Esophagus muscularis mucosa (tissue), 4 donors: ENCODE measurements at places on chromosomes 4 and X. TPM values are rescaled to one million over a fixed set of nuclear protein-coding genes. Genes with fewer than 3 reads are reported as not detected.
A peak's percentile ranks its signal among the peaks of the same experiment; 100 is the strongest.

The LRIT3 gene
- total RNA-seq, result 0.11 TPM

DNA sequence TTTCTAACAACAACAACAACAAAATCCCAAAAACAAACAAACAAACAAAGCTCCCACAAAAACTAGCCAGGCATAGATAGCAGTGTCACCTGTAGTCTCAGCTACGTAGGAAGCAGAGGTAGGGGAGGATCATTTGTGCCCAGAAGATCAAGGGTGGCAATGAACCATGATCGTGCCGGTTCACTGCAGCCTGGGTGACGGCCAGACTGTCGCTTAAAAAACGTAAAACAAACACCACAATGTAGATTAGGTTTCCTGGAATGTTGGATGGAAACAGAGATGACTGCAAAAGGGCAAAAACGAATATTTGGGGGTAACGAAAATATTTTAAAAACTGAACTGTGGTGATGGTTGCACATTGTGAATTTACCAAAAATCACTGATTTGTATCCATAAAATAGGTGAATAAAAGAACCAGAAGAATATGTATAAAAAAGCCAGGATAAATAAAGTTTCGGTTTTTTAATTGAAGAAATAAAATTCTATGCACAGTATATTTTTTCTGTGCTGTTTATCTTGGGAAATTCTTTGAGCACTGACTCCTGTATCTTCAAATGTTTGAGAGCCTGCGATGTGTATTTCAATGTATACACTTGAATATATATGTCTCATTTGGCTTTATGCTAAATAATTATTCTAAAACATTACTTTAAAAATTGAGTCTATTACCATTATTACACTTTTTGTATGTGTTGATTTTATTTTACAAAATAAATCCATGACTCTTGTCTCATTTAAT is 1477.0 kb downstream of the PCDH7 start:
- H3K27me3 ChIP-seq, result no peaks in the 10 kb centered on the region
- no peak overlapping the region for H3K4me3 ChIP-seq
- no peaks in the 10 kb centered on the region for H3K4me1 ChIP-seq
- no peak for DNase-seq

GRCh38 chr4:163540448-163540847 is 46.0 kb downstream of the TMA16 start:
- no peak overlapping the region for H3K4me3 ChIP-seq
- H3K27me3 ChIP-seq, result no peaks in the 10 kb centered on the region
- H3K27ac ChIP-seq, result no peak overlapping the region
- H3K36me3 ChIP-seq, result no peaks in the 10 kb centered on the region
- DNase-seq, result no peak
- H3K4me1 ChIP-seq, result no peaks in the 10 kb centered on the region

The MAGEB17 gene
- total RNA-seq, result 0.83 TPM

The TRIM75 gene
- total RNA-seq, result not detected

DNA sequence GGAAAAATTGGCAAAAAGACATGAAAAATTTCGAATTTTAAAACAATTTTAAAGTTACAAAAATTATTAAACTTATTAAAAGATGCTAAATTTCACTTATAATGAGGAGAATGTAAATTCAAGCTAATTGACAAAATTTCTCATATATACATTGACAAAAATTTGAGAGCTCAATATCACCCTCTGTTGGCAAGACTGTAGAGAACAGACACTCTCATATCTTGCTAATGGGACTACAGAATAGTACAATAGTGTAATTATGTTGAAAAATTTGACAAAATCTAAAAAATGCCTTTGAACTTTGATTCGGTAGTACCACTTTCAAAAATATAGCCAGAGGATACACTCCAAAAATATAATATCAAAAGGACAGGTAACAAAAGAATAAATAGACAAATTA is 29.8 kb downstream of the DCAF8L2 start:
- H3K27ac ChIP-seq, result no peak overlapping the region
- no peaks in the 10 kb centered on the region for H3K4me1 ChIP-seq
- no peaks in the 10 kb centered on the region for H3K27me3 ChIP-seq
- no peak overlapping the region for H3K4me3 ChIP-seq
- no peaks in the 10 kb centered on the region for H3K36me3 ChIP-seq

DNA sequence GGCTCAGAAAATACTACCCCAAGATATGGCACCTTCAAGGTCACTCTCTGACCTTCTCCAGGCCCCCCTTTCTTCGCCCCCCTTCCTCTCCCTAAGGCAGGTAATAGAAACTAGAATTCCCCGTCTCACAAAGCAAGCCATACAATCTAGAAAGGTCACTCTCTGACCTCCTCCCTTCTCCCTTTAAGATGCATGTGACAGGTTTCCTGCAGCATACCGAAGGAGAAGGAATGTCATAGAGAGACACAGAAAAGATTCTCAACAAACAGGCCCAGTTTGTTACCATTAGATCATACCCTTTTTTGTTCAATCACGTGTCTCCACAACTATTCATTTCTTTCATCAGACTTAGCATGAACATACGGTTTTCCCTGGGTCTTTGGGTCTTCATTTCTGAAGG is 51.2 kb upstream of the RBMXL3 start:
- no peak overlapping the region for H3K4me3 ChIP-seq
- no peaks in the 10 kb centered on the region for H3K27me3 ChIP-seq
- no peak overlapping the region for H3K27ac ChIP-seq
- no peak for DNase-seq

- H3K27me3 ChIP-seq, result no peaks in the 10 kb centered on the region
- H3K4me3 ChIP-seq, result no peak overlapping the region
- no peaks in the 10 kb centered on the region for H3K4me1 ChIP-seq
- no peaks in the 10 kb centered on the region for H3K36me3 ChIP-seq
- DNase-seq, result no peak
These were observed 271.8 kb upstream of the ARX start for GRCh38 chrX:25287521-25287920.

DNA sequence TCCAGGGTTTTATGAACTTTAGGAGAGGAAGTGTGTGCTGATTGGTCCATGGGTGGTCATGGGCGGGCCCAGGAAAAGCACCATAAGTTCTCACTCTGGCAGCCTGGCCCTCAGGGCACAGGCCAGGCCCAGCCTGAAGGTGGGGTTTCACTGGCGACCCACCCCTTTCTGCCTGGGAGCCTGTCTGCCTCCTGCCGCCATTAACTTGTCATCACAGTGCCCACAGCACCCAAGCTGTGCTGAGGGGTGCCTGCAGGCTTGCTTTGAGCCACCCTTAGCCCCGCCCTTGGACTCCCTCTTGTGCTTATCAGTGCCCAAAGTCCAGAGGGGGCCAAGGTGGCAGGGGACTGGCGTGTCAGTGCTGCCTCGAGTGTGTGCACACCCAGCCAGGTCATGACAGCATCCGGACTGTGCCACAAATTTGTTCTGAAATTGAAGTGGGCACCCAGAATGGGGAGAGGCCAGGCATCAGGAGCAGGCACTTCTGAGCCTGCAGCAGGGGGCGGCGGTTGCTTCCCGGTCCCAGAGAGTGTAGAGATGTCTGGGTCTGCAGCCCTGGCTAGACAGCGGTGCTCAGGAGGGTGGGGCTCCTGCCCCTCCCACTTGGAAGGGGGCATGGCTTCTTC is 455.6 kb downstream of the TMA16 start:
- H3K4me1 ChIP-seq, result no peaks in the 10 kb centered on the region
- no peak overlapping the region for H3K27ac ChIP-seq
- H3K4me3 ChIP-seq, result no peak overlapping the region
- no peaks in the 10 kb centered on the region for H3K36me3 ChIP-seq

- H3K4me3 ChIP-seq, result no peak overlapping the region
- H3K36me3 ChIP-seq, result no peaks in the 10 kb centered on the region
- H3K27ac ChIP-seq, result peak overlapping the region; percentile 69
- no peak for DNase-seq
These were observed 421.4 kb upstream of the DIPK2B start for GRCh38 chrX:45622042-45622423.

GRCh38 chr4:126939401-126939800 is 693.4 kb upstream of the INTU start:
- no peaks in the 10 kb centered on the region for H3K27me3 ChIP-seq
- no peak overlapping the region for H3K4me3 ChIP-seq
- no peak overlapping the region for H3K27ac ChIP-seq
- no peak for DNase-seq

The VGLL1 gene
- total RNA-seq, result not detected

The NKX6-1 gene
- total RNA-seq, result 74.7 TPM

- no peak overlapping the region for H3K27ac ChIP-seq
- DNase-seq, result no peak
- H3K4me1 ChIP-seq, result no peaks in the 10 kb centered on the region
These were observed 48.8 kb upstream of the PITX2 start for GRCh38 chr4:110671679-110672078.

- no peaks in the 10 kb centered on the region for H3K36me3 ChIP-seq
- no peak overlapping the region for H3K4me3 ChIP-seq
- DNase-seq, result peak; percentile 50
- H3K27ac ChIP-seq, result no peak overlapping the region
These were observed 85.2 kb downstream of the HS3ST1 start for GRCh38 chr4:11343536-11343935.

GRCh38 chr4:142858446-142858845 is 12.3 kb upstream of the INPP4B start:
- no peak for DNase-seq
- H3K36me3 ChIP-seq, result no peaks in the 10 kb centered on the region
- no peak overlapping the region for H3K27ac ChIP-seq
- no peak overlapping the region for H3K4me3 ChIP-seq

The GAB3 gene
- total RNA-seq, result 7.3 TPM

DNA sequence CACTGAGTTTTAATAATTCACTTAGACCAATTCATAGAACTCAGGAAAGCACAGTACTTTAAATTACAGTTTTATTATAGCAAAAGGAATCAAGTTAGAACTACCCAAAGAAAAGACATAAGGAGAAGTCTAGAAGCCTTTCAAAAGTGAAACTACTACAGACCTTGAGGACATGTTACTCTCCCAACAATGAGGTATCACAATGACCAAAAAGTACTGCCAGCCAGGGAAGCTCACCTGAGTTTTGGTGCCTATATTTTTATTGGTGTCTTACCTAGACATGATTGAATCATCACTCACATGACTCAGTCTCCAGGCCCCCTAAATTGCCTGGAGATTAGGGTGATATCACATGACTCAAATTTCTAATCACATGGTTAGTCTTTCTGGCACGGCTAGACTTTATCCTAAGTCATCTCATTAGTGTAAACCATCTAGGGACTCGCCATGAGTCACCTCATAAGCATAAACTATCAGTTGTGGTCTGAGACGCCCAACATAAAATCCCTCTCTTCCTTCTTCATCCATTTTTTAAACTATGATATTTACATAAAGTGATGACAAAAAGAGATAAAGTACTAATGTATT is 372.3 kb downstream of the TMA16 start:
- H3K4me3 ChIP-seq, result no peak overlapping the region
- H3K27me3 ChIP-seq, result no peaks in the 10 kb centered on the region
- no peak overlapping the region for H3K27ac ChIP-seq
- H3K36me3 ChIP-seq, result no peaks in the 10 kb centered on the region
- DNase-seq, result no peak
- no peaks in the 10 kb centered on the region for H3K4me1 ChIP-seq

The FTSJ1 gene
- 38.5 TPM for total RNA-seq

- H3K4me3 ChIP-seq, result peak overlapping the region; percentile 66
- H3K27me3 ChIP-seq, result no peaks in the 10 kb centered on the region
- H3K4me1 ChIP-seq, result no peaks in the 10 kb centered on the region
- H3K36me3 ChIP-seq, result no peaks in the 10 kb centered on the region
These were observed 1.3 kb downstream of the NEXMIF start for GRCh38 chrX:74923942-74924448.

The CSAG1 gene
- total RNA-seq, result not detected

- peaks cover 13% of the 10 kb centered on the region for H3K4me1 ChIP-seq
- no peak for DNase-seq
- no peak overlapping the region for H3K4me3 ChIP-seq
- no peaks in the 10 kb centered on the region for H3K27me3 ChIP-seq
- H3K27ac ChIP-seq, result no peak overlapping the region
These were observed 60.4 kb downstream of the EFNB1 start for GRCh38 chrX:68889249-68889648.

DNA sequence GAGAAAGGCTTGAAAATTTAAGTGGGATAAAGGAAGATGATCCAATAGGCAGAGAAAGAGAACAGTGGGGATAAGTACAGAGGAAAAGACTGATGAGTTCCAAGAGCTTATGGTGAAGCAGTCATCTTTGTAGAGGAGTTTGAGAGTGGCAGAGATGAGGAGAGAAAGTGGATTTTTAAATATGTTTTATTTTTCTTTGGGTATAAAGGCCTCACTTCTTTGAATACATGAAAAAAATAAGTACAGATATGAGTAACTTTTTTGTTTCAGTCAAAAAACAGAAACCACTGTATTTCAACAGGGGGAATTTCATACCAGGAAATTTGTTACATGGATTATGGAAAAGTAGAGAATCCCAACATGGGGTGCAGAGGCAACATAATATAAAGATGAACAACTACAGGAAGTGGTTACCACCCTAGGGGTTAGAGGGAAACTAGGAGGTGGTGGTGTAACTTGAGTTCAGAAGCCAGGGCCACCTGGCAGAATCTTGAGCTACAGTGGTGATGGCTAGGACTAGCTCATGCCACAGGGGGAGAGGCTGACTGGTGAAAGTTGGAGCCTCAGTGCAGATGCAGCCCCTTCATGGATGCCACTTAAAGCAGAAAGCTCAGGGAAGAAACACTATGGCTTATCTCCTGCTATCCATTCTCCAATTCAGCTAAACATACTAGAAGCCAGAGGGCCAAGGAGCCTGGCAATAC is 3.4 kb upstream of the CYBB start:
- H3K4me3 ChIP-seq, result no peak overlapping the region
- no peak for DNase-seq
- no peaks in the 10 kb centered on the region for H3K36me3 ChIP-seq
- H3K4me1 ChIP-seq, result no peaks in the 10 kb centered on the region
- H3K27me3 ChIP-seq, result no peaks in the 10 kb centered on the region
- H3K27ac ChIP-seq, result no peak overlapping the region

- DNase-seq, result no peak
- H3K27me3 ChIP-seq, result no peaks in the 10 kb centered on the region
- no peaks in the 10 kb centered on the region for H3K36me3 ChIP-seq
- H3K27ac ChIP-seq, result no peak overlapping the region
- H3K4me1 ChIP-seq, result no peaks in the 10 kb centered on the region
These were observed 29.2 kb downstream of the SULT1B1 start for GRCh38 chr4:69731241-69731640.

DNA sequence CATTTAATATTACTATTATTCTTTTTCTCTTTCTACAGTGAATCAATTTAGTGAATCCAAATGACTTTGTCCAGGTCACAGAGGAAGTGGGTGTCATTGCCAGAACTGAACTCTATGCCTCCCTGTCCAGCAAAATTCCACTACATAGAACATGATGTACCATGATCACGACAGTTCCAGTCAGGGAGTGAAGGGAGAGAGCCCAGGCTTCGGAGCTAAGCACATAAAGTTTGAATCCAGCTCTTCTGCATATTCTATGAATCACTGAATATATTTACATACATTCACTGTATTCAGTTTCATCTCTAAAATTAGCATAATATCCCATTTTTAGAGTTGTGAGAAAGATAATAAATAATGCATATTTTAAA is 17.4 kb downstream of the ARHGEF38 start:
- no peak for DNase-seq
- no peak overlapping the region for H3K27ac ChIP-seq
- no peaks in the 10 kb centered on the region for H3K4me1 ChIP-seq
- H3K4me3 ChIP-seq, result no peak overlapping the region

GRCh38 chr4:79442422-79442821 is 34.4 kb upstream of the GK2 start:
- H3K4me1 ChIP-seq, result no peaks in the 10 kb centered on the region
- no peak overlapping the region for H3K4me3 ChIP-seq
- no peak overlapping the region for H3K27ac ChIP-seq
- H3K36me3 ChIP-seq, result no peaks in the 10 kb centered on the region

The CFAP47 gene
- not detected for total RNA-seq
